ENCODE measurements at places on chromosomes 7 and 10.

DNA sequence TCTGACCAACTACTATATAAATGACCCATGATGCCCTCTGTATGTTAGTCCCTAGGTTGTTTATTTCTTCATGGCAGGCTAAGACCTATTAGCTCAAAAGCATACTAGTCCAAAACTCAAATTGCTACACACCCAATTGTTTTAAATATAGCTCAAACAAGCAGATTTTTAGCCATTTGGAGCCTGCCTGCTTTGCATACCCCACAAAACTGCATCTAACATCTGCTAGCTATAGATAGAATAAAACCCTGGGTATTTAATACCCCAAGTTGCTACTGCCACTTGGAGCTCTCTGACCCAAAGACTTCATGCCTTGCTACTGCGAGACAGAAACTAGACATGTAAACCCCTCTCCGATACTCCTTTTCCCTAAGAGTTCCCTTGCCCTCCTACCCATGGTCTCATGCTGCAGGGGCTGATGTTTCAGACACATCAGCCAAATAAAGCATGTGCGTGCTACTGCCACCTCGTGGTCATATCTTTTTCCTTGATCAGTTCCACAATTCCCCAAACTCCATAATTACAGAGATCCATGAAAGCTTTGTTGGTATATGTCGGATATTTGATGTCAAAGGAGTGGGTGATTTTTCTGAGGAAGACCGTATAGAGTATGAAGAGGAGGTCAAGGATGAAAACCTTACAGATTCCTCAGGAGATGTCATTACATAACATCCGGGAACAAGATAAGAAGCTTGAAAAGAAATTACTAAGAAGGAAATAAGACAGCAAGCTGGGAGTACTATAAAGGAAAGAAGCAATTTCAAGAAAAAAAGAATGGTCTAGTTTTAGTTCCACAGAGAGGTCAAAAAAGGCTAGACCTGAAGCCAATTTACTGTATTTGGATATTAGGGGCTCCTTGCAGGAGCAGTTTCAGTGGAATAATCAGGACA is 386.6 kb downstream of the SH2D4B start:
- DNase-seq, result peak; percentile 57

GRCh38 chr7:18889436-18889835 is 228.0 kb downstream of the TWIST1 start:
- no peak for DNase-seq

DNA sequence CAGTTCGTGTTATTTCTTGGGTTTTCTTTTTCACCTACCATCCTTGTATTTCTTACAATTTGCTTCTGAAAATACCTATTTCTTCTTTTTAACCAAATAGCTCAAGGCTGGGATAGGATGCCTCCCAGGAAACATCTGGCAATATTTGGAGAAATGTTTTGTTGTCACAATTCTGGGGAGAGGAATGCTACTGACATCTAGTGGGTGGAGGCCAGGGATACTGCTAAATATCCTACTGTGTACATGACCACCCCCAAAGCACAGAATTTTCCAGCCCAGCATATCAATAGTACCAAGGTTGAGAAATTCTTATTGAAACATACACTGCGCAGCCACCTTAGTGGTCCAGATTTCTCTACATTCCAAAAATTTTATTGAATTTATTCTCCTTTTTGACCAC is 55.5 kb downstream of the CNTNAP2 start:
- no peak for DNase-seq

- DNase-seq, result peak; percentile 53
These were observed 36.3 kb upstream of the SH2D4B start for GRCh38 chr10:80501381-80501912.

DNA sequence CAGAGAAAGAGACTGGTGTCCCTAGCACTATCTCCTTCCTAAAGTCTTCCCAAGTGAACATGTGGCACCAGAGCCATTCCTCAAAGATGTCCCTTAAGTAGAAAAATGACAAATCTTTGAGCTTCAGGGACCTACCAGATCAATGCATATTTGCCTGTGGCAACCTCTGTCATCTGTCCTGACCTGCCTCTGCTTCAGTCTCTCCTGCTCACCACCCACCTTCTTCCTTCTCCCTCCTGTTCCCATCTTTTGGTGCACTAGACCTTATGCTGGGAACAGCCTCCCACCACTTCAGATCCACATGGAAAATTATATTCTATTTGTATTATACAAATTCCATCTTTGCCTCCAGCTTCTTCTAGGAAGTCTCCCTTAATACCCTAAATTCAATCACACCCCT is 386.4 kb downstream of the PLXNA4 start:
- no peak for DNase-seq

DNA sequence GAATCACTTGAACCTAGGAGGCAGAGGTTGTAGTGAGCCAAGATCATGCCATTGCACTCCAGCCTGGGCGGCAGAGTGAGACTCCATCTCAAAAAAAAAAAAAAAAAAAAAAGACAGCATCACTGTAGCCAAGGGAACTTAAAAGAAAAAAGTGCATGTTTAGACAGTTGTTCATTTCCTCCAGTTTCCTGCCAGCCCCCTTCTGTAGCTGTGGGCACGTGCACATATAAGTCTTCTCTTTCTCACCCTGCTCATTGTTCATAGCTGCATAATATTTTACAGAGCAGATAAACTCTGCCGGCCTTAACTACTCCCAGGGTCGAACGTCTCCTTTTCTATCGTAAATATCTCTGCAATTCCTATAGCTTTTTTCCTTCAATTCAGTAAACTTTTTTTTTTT is 132.6 kb downstream of the LHPP start:
- no peak for DNase-seq

DNA sequence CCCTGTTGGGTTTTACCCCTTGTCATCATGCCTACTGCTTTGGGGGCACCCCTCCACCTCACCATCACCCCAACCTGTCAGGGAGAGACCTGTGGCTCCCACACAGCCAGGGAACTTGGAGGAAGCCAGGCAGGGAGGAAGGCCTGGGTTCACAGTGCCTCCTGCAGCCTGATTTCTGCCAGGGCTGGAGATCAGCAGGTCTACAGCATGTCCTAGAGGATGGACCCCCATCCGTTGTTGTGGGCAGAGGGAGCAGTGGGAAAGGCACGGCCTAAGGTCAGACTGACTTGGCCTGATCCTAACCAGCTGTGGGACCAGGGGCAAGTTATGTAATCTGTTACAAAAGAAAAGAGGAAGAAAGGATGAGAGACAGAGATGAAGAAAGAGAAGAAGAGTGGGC is 28.2 kb downstream of the ZCCHC24 start:
- no peak for DNase-seq

DNA sequence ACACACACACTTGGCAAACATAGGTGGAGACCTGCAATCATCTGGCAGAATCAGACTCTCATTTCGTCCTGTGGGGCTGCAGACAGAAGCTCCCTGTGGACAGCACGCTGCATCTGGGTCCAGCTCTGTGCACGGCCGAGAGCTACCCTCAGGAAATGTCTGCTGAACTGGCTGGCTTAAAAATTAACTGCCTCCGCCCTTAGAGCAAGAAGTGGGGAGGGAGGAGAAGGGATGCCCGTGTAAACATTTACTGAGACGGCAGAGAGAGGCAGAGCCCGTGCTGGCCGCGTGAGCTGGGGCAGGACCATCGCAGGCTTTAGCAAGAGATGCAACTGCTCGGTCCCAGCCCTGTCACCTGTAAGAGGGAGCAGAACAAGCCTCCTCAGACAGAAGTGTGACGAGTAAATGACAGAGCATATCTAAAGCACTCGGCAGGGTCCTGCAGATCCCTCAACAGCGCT is 81.8 kb downstream of the TNS3 start:
- peak; percentile 84 for DNase-seq

DNA sequence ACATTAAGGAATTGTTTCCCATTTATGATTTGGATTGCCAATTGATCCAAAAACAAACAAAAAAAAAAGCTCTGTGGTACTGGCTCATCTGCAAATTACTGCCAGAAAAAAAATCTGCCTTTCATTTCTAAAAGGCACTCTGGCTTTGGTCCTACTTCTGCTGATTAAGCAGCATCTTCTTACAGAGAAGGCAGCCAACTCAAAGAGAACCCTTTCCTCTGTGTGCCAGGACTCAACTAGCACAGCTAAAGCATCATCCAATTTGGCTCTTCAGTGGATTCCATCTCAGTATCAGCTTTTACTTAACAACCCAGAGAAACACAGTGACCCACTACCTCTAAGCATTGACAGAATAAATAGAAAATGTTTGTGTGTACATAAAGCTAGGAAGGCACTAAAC is 80.6 kb downstream of the GSAP start:
- DNase-seq, result no peak

DNA sequence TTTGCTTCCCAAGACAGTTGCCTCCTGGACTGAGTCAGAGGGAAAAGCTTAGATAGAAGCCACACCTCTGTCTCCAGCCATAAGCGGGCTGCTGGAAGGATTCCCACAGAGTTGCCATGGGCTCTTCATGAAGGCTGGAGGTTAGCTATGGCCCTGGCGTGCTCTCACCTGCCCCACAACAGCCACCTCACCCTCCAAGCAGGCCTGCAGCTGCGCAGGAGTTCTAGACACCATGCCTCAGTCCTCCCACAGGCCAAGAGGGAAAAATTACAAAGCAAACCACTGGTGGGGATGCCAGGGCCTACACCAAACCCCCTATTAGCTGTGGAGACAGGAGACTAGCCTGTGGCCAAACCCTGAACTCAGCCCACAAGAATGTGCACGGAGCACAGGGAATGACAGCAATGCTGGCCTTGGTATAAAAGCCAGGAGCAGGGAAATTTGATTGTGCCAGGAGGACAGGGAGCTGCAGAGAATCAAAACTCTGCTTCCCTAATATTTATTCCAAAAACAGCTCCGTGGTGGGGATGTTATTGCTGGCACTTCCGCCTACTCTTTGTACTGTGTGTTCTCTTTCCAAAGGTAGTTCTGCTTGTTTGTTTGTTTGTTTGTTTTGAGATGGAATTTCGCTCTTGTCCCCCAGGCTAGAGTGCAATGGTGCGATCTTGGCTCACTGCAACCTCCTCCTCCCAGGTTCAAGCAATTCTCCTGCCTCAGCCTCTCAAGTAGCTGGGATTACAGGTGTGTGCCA is 60.3 kb upstream of the STK17A start:
- DNase-seq, result peak; percentile 23

DNA sequence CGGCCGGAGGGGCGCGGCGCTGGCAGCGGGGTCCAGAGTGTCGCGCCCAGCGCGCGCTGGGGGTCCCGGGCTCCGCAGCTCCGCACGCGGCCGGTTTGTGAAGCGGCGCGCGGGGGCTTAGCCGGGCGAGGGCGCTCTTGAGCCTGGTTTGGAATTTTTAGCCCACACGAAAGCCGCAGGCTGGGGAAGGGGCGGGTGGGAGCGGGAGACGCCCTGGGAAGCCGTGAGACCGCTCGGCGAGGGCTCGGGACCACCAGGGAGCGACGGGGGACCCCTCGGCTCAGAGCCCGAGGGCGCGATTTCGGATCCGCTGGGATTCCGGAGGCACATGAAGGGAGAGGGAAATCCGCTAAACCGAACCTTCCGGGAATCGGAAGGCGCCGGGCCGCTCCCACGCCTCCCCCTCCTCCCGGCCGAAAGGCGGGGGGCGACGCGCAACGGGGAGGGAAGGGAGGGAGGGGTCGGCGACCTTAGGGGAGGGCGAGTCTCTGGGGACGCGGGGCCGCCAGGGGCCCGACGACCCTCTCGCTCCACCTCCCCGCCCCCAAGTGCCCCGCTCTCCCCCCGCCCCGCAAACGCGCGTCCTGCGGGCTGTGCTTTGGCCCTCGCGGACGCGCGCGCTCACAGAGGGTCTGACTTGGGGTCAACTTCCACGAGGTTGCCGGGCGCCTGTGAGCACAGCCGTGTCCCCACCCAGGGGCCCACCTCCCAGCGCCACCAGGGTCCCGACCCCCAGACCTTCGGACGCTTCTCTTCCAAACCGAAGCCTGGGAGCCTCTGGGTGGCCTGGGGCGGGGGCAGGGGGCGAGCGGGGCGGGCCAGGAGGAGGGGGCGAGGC is 5.1 kb upstream of the ELFN1 start:
- DNase-seq, result peak; percentile 66

GRCh38 chr10:5854131-5854475 is 35.6 kb downstream of the ANKRD16 start:
- DNase-seq, result no peak

DNA sequence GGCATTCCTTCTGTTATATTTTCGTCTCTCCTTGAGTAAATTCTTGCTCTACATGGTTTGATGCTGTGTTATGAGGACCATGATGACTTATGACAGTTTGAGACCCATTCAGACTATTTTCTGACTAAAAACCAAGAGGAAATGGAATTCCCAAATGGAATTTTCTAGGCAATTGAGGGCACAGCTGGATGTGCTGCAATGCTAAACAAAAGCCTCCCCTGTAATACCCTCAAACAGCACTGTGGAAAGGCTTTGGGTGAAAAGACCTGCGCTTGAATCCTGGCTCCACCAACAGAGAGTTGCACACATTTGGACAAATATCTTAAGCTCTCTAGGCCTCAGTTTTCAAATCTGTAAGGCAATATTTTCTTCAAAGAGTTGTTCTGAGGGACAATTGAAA is 129.1 kb downstream of the PRKG1 start:
- no peak for DNase-seq

DNA sequence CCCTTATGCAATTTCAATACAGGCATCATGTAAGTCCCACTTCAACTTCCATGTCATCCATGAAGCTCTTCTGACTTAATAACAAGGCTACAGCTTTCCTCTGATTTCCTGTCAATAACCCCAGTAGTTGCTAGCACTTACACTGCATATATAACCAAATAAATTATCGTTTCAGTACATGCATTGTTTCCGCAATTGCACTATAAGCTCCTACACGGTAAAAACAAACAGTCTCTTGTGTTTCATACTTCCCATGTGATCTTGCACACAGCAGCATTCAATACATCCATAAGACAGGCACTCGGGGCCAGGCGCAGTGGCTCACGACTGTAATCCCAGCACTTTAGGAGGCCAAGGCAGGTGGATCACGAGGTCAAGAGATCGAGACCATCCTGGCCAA is 41.4 kb downstream of the FBXW4 start:
- DNase-seq, result no peak

DNA sequence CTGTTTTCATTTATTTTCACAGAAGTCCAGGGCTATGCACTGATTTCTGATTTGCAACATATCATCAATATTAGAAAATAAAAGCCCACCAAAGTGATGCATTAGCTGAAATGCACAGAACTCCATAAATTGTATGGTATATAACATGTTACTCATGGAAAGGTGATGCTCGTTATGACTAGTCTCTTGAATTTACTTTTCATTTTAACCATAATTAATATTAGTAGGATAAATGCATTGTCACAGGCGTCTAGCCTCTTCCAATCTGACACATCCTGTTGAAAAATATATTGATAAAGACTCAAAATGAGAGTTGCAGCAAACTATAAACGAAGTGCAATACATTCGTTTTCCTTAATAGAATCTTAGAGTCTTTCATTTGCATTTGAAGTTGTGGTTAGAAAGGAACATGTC is 92.4 kb downstream of the CPED1 start:
- no peak for DNase-seq

- DNase-seq, result no peak
These were observed 68.9 kb downstream of the HTR7 start for GRCh38 chr10:90788968-90789367.

DNA sequence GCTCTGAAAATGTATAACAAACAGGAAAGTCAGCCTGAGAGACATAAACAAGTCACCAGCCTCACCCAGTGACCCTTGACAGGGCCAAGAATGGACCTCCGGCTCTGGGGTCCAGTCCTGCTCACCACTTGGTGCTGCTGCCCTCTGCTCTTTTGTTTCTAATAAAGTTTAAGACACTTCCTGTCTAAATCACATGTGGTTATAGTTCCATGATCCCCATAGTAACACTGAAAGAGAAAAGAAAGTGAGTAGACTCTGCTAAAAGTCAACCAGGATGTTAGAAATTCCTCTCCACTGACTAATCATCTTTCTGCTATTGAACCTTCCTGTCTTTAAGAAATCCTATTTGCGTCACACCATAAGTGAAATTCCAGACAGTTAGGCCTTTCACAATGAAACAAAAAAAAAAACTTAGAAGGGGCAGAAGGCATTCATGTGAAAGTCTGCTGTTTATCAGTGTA is 179.2 kb upstream of the BET1 start:
- DNase-seq, result peak; percentile 100
